ENCODE measurements at places on chromosomes 2 and 18.

- DNase-seq, result no peak
These were observed 118.2 kb upstream of the ZNF516 start for GRCh38 chr18:76613053-76613754.

GRCh38 chr2:58239243-58239925 lies 1.7 kb downstream of the FANCL start:
- no peak for DNase-seq

DNA sequence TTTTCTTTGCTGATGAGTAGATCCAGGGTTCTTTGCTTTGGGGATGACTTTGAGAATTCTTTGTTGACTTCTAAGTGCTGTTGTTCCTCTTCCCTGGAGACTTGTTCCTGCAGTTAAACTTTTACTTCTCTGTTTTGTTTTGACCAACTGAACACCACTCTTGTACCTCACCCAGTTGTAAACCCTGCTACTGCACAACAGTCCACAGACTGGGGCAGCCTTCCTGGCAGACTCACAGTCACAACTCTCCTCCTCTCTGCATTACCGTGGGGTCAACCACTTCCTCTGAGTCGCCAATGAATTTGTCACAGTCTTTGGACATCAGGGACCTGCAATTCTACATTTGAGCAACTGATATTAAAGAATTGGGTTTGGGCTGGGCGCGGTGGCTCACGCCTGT lies 3.8 kb upstream of the SLC8A1 start:
- DNase-seq, result no peak

DNA sequence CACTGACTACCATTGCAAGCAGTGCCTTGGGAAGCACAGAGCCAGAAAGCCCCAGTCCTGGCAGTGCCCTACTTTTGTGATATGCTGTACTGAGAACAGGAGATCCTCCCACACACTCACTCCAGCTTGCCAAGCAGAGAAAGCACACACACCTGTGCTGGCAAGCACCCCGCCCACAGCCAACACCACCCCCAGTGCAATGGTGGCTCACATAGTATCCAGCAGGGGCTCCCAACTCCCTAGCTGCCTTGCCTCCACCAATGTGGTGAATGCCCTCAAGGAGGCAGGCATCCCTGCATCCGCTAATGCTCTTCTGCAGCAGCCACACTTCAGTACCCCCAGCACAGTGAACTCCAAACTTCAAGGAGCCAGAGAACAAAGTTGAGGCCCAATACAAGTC lies 1655.8 kb downstream of the SUCLG1 start:
- DNase-seq, result no peak

DNA sequence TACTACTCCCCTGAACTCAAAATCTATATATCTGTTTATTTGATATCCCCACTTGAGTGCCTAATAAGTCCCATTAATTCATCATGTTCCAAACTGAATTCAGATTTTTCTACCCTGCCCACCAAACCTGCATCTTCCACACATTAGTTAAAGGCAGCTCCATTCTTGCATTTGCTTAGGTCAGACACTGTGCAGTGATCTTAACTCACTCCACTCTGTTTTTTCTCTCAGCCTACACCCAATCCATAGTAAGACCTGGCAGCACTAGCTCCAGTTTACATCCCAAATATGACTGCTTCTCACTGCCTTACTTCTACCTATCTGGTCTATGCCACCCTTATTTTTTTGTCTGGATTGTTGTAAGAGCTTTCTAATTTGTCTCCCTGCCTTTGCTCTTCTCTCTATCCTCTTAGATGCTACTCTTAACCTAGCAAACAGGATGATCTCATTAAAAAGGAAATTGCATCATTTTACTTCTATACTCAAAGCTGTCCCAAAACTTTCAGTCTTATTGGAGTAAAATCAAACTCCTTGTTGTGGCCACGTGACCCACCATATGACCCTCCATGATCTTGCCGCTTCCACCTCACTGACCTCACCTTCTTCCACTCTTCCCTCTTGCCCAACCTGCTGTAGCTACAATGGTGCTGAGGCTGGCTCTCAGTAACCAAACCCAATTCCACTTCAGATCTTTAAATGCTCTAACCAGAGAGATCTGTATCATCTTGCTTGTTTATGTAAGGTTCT lies 274.9 kb upstream of the FANCL start:
- DNase-seq, result no peak

- no peak for DNase-seq
These were observed 164.8 kb downstream of the CCDC85A start for GRCh38 chr2:56348392-56349210.

Measured in NCI-H446 (cell line).